ENCODE measurements at places on chromosomes 3 and 15. TPM values are rescaled to one million over a fixed set of nuclear protein-coding genes. Genes with fewer than 3 reads are reported as not detected.

P3H2 gene
- 9.7 TPM for total RNA-seq

ZFAND6 gene
- total RNA-seq, result 45.4 TPM

RHCG gene
- total RNA-seq, result not detected

PML gene
- 50.7 TPM for total RNA-seq

RTP1 gene
- total RNA-seq, result not detected

B3GALNT1 gene
- 14.7 TPM for total RNA-seq

CFAP91 gene
- 6.2 TPM for total RNA-seq

CYP11A1 gene
- 1.2 TPM for total RNA-seq

SPINK8 gene
- not detected for total RNA-seq

ANAPC13 gene
- 33.5 TPM for total RNA-seq

SERINC4 gene
- not detected for total RNA-seq

SMCO1 gene
- not detected for total RNA-seq

TBL1XR1 gene
- total RNA-seq, result 126 TPM

TLR9 gene
- 0.46 TPM for total RNA-seq

WNT5A gene
- total RNA-seq, result 2.2 TPM

PDZRN3 gene
- 59.5 TPM for total RNA-seq

SPESP1 gene
- 3.1 TPM for total RNA-seq

C3orf22 gene
- not detected for total RNA-seq

VIPR1 gene
- total RNA-seq, result 2.2 TPM

C2CD4B gene
- 1.1 TPM for total RNA-seq

NOX5 gene
- 0.10 TPM for total RNA-seq

RASGRP1 gene
- total RNA-seq, result 0.60 TPM

All from posterior vena cava (tissue), 2 donors.